ENCODE measurements at places on chromosomes 13 and 19.

DNA sequence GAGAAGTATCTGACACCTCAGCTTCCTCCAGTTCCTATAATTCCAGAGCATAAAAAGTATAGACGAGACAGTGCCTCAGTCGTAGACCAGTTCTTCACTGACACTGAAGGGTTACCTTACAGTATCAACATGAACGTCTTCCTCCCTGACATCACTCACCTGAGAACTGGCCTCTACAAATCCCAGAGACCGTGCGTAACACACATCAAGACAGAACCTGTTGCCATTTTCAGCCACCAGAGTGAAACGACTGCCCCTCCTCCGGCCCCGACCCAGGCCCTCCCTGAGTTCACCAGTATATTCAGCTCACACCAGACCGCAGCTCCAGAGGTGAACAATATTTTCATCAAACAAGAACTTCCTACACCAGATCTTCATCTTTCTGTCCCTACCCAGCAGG, 3.1 kb downstream of the KLF5 start:
- no peak for DNase-seq

- no peak for DNase-seq
These were observed 49.3 kb upstream of the STARD13 start for GRCh38 chr13:33334831-33335230.

DNA sequence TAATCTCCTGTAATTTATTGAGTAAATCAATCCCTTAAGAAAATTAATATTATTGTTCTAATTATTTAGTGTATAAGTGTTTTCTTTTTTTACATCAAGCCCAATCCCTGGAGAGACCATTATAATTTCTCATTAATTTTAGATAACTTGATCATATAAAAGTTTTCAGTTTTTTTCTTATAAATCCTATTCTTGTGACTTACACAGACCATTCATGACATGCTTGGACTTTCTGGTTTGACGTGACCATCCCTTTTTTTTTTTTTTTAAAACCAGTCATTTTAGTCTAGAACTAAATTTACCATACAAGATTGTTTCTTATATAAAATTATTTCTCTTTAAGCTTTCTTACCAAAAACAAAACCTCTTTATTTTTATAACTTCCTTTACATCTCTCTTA, 5.4 kb upstream of the MTRF1 start:
- no peak for DNase-seq

GRCh38 chr13:31351376-31351775, 151.6 kb downstream of the B3GLCT start:
- DNase-seq: no peak

DNA sequence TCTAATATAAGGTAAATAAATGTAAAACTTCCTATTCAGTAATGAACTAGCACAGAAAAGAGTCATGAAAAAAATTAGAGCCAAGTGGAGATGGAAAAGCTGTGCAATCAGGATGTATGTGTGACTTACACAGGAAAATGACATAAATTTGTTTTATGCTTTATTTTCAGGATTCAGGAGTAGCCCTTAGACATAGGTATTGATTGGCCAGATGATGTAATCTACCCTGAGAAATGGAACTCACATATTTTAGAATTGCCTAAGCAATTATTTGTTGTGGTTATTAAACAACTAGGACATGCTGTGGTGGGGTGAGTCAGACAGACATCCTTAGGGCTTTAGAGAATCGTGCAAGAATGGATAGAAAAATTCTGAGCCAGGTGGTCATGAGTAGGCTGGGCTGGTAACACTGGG, 110.6 kb downstream of the PCDH9 start:
- DNase-seq: peak; percentile 27

DNA sequence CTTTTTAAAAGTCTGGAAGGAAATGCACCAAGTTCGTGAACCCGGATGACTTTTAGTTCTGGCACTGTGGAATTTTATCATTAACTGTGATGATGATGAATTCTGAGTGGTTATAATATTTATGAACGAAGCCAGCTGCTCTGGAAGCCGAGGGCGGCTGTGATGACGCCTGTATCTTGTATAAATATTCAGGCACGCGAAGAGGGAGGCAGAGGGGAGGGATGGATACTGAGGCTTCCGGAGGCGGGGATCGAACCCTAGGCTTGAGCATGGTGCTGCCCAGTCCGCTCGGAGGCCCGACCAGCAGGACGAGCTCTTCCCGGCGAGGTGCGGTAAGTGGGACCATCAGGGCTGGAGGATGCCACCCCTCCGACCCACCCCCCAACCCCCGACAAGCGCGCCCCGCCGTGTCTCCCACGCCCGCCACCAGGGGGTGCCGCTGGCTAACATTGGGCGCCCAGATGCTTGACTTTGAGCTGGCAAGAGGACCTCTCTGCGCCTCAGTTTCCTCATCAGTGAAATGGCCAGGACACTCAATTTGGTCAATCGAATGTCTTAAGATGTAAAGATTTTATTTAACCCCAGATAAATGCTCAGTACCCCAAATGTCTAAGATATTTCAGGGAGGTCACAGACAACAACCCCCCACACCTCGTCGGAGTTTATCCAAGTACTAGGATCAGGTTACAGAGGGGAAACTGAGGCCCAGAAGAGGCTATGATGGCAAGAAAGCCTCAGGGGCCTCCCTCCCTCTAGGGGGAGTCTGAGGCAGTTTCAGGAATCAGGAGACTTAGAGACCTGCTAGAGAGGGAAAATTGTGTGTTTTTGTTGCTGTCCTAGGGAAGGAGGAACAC, 4.5 kb upstream of the RAB3A start:
- no peak for DNase-seq

DNA sequence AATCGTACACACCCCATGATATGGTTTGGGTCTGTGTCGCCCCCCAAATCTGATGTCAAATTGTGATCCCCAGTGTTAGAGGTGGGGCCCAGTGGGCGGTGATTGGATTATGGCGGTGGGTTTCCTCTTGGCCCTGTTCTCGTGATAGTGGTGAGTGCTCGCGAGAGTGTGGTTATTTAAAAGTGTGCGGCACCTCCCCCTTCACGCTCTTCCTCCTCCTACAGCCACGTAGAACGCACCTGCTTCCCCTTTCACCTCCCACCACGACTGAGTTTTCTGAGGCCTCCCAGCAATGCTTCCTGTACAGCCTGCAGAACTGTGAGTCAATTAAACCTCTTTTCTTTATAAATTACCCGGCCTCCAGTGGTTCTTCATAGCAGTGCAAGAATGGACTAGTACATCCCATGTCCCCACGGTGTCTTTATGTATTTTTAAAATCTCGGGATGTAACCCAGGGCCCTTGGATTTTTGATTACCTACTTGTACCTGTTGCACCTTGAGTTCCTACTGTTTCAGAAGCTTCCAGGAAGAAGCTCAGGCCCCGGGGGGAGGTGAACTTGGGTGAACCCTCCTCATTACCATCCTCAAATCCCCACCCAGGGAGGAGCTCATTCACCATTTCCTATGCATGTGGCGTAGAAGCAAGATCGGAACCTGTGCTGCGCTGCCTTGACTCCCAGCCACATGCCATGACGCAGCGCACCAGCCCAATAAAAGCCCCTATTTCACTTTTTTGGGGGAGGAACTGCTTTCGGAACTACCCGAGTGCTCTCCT, 52.4 kb downstream of the TEX29 start:
- DNase-seq: no peak

DNA sequence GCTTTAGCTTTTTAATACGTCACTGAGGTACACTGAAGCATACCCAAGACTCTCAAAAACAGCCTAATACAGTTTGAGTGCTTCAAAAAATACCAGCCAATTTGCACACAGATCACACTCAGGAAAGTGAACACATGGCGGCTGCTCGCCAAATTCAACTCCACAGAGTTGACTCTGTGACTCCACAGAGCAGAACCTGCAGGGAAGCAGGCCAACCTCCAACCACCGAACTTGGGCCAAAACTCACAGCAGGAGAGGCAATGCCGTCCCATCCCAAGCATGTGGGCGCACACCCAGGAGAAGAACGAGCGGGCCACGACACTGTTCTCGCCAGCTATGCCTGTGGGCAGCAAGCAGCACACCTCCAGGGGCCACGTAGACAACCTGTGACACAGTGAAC, 21.1 kb downstream of the ELL start:
- no peak for DNase-seq

DNA sequence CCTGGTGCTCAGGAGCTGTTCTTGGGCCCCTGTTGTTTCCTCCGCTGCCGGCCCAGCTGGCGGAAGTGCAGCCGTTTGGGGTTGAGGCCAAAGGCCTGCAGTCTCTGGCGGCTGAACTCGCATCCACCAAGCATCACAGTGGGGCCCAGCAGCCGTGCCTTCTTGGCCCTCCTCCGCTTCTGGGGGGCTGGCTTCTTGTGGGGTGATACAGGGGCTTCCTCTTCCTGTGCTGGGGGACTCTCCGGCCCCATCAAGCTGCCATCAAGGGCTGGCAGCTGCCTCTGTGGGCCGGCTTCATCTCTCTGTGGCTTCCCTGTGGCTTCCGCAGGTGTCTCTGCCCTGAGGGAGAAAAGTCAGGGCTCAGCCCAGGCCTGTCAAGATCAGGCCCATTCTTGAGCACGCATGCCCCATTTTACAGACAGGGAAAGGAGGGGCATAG, 10.3 kb downstream of the ATG4D start:
- no peak for DNase-seq

DNA sequence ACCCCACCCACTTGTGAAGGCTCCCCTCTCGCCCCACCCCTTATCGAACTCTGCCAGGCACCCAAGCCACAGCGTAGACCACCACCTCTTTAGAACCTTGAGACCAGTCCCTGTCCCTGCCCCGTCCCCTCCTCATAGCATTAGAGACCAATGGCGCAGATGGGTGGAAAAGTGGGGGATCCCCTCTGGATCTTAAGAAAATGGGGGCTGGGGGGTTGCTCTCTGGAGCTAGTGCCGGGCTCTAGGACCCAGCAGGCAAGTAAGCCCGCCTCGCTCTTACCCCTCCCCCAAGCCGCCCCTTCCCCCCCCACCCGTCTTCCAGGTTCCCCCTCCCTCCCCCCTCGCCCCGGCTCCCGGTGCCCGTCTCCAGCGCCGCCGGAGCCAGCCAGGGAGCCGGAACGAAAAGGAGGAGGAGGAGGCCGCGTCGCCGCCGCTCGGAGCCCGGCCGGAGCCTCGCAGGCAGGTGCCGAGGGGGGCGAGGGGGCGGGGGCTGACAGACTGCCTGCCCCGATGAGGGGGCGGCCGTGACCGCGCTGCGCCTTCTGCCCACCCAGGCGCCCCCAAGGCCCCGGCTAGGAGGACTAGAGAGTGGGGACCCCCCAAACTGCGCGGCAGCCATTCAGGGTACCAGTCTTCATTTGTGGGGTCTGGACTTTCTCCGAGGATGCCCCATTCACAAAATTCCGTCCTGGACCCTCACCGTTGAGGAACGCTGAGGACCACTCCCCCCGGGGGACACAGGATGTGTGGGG, at the start of gene SPRED3:
SPRED3 (plus strand) TSS at position 349 of the 752 bp plus-strand sequence. CDS start 1,606 bp downstream, outside the sequence.
- DNase-seq: peak; percentile 63

DNA sequence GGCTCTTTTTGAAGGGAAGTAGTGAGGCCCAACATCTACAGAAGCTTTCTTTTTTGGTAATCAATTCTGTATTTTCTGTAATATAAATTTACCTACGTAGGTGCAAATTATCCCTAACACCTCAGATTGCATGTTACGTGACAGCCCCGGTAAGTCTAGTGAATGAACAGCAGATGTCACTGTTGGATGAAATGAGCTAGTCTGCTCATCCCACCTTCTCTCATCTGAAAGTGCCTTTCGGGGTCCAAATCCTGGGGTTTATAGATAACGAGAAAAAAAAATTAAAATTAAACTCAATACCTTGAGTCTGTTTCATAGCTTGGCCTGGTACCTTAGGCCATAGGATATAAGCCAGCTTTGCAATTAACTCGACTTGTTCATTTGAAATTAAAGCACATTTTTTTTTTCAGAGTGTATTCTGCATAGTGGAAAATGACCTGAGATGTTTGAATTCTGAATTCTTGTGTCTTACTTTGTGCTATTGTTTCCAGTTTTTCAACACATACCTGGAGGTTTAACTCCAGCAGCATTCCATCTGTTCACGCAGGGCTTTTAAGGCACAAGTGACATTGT, 548.2 kb downstream of the GPC5 start:
- peak; percentile 8 for DNase-seq

DNA sequence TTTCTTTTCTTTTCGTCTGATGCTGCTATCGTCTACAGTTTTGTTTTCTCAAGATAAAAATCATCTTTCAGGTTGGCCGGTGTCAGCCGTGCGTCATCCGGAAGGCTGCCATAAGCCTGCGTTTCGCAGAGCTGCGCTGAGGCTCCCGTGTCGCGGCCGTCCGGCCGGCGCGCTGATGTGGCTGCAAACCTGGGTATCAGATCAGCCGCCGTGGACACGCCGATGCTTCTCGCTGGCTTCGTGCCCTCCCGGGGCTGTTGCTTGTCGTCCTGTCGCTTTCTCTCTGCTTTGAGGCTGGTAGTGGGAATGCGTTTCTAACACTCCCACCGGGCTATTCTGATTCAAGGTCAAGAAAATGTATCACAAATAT, 45.9 kb upstream of the TFDP1 start:
- no peak for DNase-seq

GRCh38 chr19:41303954-41304353, 6.0 kb upstream of the CCDC97 start:
- DNase-seq: no peak

Data from HTR-8/SVneo (cell line).